ENCODE measurements at places on chromosomes 7 and 10.

DNA sequence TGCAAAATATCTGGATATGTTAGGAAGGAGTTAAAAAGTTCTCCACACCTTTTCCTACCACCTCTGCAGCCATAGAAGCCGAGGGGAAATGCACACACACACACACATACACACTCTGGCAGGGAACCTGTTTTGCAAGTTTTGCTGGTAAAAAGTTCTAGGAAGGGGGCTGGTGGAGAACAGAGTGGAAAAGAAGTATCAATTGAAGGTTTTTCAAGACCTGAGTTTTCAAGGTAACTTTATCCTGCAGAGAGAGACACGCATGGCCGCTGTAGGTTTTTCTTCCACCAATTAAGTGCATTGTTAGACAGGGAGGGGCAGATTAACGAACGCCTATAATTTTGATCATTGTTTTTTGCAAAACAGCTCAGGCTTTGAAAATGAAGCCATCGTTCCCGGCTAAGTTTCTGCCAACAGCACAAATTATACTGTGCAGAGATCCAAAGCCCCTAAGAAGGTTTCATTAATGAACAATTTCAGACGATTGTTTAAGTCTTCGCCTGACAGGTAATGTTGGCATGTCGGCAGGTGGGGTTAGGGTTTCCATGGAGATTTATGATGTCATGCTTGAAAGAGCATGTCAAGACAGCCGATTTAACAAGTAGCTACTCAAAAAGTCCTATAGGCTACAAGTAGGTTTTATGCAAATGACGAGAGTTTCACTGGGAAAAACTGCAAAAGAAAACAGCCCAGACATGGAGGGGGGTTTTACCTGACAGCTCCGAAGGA is 29.7 kb downstream of the KIAA1217 start:
- DNase-seq: no peak

- no peak for DNase-seq
Observed at GRCh38 chr7:17185690-17186070, 112.8 kb upstream of the AHR start.

DNA sequence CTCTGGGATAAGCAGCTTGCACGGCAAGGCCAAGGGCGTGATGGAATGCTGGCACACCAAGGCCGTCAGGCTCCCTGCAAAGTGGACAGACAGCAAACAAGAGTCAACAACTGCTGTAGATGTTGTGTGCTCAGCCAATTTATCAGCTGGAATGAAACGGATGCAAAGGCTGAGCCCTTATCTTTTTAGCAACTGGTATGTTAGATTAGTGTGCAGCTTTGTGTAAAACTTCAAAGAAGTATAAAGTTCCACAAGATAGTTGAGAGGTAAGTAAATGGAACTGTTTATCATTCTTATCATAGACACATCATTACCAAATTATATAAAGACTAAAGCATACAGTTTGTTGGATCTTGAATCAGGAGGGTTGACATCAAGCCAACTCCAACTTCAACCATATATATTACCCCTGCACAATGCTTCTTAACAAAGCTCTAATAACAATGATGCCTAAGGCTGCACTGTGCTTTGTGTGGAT is 289.0 kb downstream of the TNS3 start:
- DNase-seq: no peak

GRCh38 chr10:109862041-109862440 is 61.3 kb downstream of the XPNPEP1 start:
- no peak for DNase-seq

GRCh38 chr7:156402255-156402654 is 238.3 kb upstream of the RNF32 start:
- no peak for DNase-seq

GRCh38 chr7:65002972-65003585 is 3.4 kb downstream of the ERV3-1 start:
- no peak for DNase-seq

DNA sequence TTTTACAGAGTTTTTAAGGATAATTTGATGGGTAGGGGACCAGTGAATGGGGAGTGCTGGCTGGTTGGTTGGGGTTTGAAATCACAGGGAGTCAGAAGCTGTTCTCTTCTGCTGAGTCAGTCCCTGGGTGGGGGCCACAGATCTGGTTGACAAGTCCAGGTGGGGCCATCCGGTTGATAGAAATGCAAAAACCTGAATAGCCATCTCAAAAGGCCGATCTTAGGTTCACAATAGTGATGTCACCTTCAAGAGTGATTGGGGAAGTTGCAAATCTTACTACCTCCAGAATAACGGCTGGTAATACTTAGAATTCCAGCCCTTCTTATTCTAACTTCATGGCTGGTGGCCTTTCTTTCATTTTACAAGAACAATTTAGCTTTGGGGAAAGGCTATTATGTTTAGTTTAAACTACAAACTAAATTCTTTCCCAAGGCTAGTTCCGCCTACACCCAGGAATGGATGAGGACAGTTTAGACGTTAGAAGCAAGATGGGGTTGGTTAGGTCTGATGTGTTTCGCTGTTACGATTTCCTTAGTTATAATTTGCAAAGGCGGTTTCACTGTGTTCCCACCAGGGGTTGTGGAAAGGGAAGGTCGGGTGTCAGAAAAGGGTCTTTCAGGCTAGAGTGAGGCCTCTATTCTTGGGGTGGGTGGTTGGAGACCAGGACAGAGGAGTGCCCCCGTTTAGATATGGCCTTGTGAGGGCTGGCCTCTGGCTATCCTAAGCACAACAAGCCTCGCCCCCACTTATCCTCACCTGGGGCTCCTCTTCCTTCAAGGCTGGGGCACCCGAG is 27.4 kb downstream of the IFT22 start:
- DNase-seq: no peak

GRCh38 chr7:55190511-55191160 is 171.8 kb downstream of the EGFR start:
- no peak for DNase-seq

DNA sequence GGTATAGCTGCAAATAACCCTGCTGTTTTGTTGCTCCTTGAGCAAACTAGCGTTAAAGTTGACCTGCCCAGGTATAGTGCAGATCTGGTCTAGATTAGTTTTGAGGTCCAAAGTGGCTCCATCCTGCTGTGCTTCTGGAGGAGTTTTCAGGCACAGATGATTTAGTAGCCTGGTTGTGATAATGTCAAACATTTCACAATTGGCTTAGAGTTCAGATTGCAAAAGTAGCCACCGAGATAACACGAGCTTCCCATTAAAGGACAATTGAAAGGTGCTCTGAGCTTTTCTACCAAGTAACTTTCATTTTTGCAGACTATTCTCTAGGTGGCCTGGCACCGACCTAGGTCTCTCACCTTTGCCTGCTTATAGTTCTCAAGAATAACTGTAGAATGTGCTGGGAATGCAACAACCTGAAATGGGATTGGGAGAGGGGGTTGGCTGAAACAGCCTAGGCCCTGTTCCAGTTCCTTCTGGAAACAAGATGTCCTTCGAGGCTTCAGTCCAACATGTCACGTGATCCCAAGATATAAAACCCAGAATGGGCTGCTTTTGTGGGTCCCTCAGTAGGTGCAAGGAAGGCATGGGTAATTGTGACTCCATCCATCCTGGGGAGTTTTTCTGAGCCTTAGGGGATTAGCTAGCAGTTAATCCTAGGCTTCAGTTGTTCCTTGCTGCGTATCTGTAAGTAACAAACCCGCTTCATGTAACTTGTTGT is 201.0 kb downstream of the CHRM2 start:
- no peak for DNase-seq

GRCh38 chr10:88110355-88110754 is 246.9 kb downstream of the PTEN start:
- no peak for DNase-seq

DNA sequence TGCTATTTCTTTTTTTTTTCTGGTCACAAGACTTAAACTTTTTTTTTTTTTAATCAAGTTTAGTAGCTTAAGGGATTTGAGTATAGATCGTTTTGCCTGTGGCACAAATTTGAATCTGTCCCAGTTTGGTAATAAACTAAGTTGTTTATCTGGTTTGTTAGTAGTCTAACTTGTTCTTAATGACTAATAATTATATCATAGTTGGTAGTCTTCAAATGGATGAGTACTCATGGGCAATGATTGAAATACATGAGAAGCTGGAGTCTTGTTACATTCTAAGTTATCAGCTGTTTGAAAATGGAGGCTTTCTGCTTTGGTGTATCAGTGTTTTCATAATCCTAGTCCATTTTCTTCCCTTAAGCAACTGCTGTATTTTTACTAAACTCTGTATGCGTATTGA is 12.3 kb downstream of the BTAF1 start:
- DNase-seq: no peak

DNA sequence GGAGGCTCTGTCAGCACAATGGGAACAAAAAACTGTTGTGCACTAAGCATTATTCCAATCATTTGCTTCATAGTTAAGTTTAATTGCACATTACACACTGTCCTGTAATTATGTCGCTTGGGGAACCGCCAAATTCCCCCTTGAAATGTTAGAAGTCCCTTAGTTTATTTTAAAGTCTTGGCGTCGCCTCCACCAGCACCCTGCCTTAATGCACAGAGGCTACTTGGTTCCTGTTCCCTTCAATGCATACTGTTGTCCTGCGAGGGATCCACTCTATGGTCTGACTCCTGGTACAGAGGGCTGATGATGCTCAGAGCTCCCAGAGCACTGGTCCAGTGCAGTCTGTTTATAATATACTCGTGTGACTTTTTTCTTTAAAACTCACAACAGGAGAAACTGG is 330.7 kb downstream of the ELMO1 start:
- no peak for DNase-seq

DNA sequence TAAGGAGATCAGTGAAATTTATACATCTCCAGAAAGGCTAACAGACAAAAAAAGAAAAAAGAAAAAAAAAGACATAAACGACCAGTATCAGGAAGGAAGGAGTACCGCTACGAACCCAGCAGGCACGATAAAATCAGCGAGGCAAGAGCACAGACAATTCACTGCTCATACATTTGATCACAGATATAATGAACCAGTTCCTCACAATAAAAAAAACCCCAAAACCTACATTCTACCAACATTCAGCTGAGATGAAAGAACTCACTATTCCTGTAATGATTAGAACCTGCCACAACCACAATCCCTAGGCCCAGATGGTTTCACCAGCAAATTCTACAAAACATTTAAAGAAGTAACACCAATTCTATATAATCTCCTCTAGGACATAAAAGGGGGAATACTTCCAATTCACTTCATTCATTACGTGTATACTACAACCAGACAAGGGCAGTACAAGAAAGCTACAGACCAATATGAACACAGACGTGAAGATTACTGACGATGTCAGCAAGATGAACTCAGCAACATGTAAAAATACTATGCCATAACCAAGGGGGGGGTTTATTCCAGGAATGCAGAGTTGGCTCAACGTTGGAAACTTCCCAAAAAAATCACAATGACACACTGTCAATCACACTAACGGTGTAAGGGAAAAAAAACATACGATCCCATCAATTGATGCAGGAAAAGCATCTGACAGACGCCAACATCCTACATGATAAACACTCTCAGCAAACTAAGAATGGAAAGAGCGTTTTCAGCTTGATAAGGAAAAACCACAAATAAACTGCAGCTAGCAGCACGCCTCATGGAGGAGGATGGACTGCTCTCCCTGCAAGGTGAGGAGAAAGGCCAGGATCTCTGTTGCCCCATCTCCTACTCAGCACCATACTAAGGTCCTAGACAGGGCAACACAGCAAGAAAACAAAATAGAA is 256.2 kb downstream of the ELFN1 start:
- no peak for DNase-seq

- DNase-seq: no peak
Observed at GRCh38 chr10:87706731-87707130, 47.1 kb downstream of the PAPSS2 start.

DNA sequence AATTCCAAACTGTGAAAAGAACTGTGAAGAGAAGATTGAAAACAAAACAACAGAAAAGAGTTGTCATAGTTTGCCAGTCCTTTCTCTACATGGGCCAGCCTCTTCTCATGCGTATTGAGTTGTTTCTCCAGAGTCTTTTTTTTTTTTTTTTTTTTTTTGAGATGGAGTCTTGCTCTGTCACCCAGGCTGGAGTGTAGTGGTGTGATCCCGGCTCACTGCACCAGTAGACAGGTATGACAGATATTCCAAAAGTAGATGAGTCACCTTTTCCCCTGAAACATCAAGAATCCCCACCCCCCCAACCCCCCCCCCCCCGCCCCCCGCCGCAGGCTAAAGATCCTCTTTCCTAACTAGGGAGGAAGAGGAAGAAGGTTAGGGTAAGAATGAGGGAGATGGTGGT is 15.6 kb upstream of the KMT2C start:
- no peak for DNase-seq

DNA sequence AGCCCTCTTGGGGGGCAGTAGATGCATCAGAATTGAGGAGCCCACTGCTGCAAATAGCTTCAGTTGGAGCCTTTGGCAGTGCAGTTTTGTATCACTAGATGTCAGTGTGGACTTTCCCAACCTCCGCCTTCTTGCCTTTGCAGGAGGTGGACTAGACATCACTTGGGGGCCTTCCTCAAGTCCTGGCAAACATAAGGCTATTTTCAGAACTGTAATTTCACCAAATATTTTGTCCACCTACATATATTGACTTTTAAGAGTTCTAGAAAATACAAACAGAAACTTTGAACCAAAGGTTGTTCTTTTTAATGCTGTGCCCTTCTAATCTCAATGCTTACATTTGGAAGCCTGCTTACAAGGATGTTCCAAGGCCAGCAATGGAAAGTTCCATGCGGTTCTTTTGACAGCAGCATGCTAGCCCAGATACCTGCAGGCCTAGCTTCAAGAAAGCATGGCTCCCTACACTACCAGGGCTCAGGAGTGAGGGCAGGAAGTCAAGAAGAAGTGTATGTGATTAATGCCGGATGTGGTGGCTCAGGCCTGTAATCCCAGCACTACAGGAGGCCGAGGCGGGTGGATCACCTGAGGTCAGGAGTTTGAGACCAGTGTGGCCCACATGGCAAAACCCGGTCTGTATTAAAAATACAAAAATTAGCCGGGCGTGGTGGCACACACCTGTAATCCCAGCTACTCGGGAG is 8.0 kb upstream of the ZNRF2 start:
- DNase-seq: no peak

- DNase-seq: no peak
Observed at GRCh38 chr10:118799777-118800176, 45.0 kb upstream of the CACUL1 start.

GRCh38 chr10:130038611-130039109 is 72.0 kb downstream of the C10orf143 start:
- DNase-seq: no peak

DNA sequence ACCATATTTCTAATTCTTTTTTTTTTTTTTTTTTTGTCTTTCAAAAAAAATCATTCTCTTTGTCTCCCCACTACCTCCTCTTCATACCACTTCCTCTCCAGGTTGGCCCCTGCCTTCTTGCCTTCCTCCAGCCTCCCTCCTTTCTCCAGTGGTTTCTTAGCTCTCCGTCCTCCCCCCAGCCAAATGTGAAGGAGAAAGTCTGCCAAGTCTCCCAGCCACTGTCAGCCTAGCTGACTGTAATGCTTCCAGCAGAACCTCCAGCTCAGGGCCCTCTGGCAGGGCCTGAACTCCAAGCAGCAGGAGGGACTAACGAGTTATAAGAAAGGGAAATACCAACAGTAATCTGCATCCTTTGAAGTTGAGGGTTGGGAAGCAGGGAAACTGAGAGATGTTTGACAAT is 35.5 kb upstream of the BICC1 start:
- DNase-seq: no peak

DNA sequence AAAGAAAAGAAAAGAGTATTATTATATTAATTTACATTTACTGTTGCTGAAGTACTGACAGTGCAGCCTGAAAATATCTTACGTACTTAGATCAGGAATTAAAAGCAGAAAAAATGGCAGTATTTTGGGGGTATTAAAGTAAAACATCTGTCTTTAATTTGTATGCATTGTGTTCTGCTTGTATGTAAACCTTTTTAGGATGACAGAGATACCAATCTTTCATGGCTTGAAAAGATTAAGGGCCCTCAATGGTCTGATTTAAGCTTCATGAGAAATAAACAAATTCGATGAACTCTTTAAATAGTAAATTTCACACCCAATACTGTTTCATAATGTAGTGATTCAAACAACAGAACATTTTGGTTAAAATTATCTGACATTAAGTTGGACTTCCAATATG is 116.3 kb downstream of the MLLT10 start:
- DNase-seq: no peak
